ENCODE measurements at places on chromosomes 3 and 15.

DNA sequence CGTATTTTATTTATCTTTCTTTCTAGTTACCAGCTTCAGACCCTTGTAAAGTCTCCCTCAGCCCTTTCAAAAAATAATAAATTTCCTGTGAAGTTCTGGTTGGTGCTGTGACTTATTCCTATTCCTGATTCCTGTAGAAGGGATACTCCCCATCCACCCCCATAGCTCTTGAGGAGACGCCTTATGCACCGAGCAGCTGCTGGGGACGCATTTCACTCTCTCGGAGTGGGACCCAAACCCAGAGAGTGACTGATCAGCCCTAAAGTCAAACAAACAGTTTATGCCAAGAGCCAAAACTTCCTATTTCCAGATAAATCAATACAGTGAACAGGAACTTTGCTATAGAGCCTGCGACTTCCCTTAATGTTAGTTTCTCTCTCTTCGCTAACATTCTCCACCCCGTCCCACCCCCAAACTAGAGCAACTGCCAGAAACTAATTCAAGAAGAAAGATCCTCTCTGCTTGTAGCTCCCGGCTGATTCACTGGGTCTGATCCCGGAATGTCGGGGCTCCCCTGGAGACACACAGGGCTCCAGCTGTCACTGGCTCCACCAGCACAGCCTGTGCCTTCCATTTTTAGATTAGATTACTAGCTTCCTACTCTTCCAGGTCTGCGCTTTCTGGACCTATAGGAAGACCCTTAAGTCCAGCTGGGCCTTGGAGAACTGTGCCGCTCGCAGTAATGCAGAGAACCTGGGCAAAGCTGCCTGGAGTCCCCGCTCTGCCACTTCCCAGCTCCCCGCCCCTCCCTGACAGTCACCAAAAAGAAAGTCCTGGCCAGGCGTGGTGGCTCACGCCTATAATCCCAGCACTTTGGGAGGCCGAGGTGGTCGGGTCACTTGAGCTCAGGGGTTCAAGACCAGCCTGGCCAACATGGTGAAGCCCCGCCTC, 45.2 kb downstream of the KLHL25 start:
- no peak for DNase-seq

DNA sequence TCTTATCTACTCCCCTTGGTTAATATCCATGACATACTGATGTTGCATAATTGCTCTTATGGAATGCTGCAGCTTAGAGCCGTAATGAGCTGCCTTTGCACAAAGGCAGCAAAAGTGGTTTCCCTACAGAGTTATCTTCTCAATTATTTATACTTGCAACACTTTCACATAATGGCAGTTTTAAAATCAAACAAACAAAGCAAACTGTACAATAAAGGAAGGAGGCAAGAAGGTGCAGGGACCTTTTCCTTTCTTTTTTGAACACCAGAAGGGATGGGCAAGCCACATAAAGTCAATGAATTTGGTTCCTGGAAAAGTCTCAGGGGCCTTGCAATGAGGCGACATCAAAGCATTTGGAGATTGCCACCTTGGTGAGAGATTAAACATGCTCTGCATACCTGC, 188.0 kb downstream of the MEIS2 start:
- no peak for DNase-seq

DNA sequence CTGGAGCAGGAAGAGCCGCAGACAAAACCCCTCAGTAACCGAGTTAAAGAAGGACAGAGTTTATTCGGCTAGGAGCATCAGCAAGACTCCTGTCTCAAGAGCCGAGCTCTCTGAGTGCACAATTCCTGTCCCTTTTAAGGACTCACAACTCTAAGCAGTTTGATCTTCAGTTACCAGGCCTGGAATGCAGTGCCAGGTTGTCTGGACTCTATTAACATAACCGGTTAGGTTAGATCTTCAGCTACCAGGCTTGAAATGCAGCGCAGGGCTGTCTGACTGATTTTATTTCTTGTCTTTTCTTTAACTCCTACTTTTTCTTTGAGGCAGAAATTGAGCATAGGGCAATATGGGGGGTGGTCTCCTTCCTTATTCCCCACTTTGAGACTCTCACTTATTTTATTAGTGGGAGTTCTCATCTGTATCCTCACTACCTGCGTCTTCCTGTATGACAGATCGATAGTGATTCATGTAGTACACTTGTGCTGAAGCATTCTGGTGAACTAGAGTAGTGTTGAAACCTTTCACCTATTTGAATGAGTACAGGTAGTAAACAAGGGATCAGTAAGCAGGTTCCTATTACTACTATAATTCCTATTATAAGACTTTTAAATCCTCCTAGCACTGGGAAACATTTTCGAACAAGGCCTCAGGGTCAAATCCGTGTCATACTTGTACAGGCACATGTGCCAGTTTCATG, 325.0 kb downstream of the CGGBP1 start:
- no peak for DNase-seq

DNA sequence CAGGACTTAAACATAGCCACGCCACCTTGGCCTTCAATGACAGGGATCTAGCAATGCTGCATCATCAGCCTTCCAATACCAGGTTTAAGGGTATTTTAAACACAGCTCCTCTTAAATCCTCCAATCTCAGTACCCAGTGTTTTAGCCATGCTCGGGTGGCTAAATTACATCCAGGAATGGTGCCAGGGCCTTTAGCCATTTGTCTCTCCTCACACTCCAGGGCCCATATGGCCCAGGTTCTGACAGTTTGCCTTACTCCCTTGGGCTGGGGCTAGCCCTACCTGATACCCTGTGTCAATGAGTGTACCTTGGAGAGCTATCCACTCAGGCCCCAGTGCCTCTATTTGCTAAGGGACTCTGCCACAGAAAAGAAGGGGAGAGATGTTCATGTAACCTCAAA, 29.4 kb downstream of the ZNF589 start:
- no peak for DNase-seq

DNA sequence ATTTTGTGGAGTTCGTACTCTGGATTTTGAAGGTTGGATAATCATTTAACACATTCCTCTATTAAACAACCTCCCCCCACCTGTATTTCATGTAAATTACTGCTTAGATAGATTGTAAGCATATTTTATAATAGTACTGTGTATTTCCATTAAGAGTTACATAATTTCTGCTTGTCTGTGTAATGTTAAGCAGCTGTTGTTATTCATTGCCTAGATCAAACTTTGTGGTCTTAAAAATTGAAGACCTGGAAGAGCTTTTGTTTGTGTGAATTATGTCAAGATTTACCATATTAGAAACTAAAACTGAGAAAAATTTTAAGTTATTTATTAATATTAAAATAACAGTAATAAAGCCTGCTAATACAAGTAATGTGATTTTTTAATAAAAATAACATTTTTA, 11.1 kb downstream of the SETD5 start:
- no peak for DNase-seq

DNA sequence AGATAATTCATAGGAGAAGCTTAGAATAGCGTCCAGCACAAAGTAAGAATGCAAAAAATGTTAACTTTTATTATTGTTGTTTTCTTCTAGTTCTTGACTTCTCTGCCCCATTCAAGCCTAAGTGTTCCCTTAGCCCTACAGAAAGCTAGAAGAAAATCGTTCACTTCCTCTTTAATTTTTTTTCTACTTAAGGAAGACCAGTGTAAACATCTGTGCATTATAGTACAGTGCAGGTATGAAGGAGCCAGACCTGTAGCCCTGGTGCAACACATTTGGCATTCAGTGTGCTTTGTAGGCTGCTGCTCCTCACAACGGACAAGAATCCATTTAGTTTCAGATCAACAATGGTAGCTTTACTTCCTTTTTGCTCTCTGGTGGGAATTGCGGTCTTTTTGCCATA, 127.8 kb upstream of the SLC7A14 start:
- no peak for DNase-seq

DNA sequence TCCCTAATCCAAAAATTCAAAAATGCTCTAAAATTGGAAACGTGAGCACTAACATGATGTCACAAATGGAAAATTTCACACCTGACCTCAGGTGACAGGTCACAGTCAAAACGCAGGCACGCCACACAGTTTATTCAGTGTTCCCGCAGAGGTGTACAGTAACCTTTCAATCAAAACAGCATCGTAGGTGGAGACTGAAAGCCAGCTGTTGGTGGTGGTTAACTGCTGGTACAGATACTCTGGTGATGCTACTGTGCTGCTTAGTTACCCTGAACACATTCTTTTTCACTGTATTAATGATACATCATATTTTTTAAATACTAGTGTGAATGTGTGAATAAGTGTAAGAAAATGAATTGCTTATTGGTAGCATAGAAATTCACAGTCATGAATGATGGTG, 23.8 kb downstream of the RAB11A start:
- DNase-seq = no peak
